ENCODE measurements at places on chromosomes 5 and 9. TPM values are rescaled to one million over a fixed set of nuclear protein-coding genes. Genes with fewer than 3 reads are reported as not detected.

The CDC14B gene
- polyA plus RNA-seq = 11.7 TPM

The FBP2 gene
- polyA plus RNA-seq = not detected

The GDF9 gene
- polyA plus RNA-seq = 0.28 TPM

The PALM2AKAP2 gene
- polyA plus RNA-seq = not detected

The GRIN3A gene
- 0.04 TPM for polyA plus RNA-seq

The GGTA1 gene
- polyA plus RNA-seq = not detected

The ENDOG gene
- 8.7 TPM for polyA plus RNA-seq

The FBXL7 gene
- polyA plus RNA-seq = 0.04 TPM

The SLC46A2 gene
- not detected for polyA plus RNA-seq

The FAM219A gene
- 0.21 TPM for polyA plus RNA-seq

The CCDC192 gene
- polyA plus RNA-seq = 0.20 TPM

The CAAP1 gene
- 27.5 TPM for polyA plus RNA-seq

The ORM1 gene
- not detected for polyA plus RNA-seq

The PCSK1 gene
- polyA plus RNA-seq = 0.24 TPM

The PLAA gene
- 42.4 TPM for polyA plus RNA-seq

The ZCCHC9 gene
- polyA plus RNA-seq = 27.5 TPM

The UNC13B gene
- 0.11 TPM for polyA plus RNA-seq

The NUTM2F gene
- polyA plus RNA-seq = not detected

The GTF3C5 gene
- polyA plus RNA-seq = 75.6 TPM

The MARCHF11 gene
- polyA plus RNA-seq = not detected

The DMRT2 gene
- polyA plus RNA-seq = not detected

The GNPDA1 gene
- 4.5 TPM for polyA plus RNA-seq

The LTC4S gene
- polyA plus RNA-seq = 1.3 TPM

The PCDHA1 gene
- polyA plus RNA-seq = not detected

The PCDHB2 gene
- polyA plus RNA-seq = not detected

The LOX gene
- polyA plus RNA-seq = 0.47 TPM

The PCDHGA2 gene
- polyA plus RNA-seq = 0.05 TPM

The CARTPT gene
- polyA plus RNA-seq = not detected

The TMEM174 gene
- not detected for polyA plus RNA-seq

The LCN15 gene
- polyA plus RNA-seq = 0.67 TPM

The HEMGN gene
- polyA plus RNA-seq = not detected

The FKTN gene
- 9.6 TPM for polyA plus RNA-seq

The HACD4 gene
- polyA plus RNA-seq = 4.8 TPM

The TMEM171 gene
- polyA plus RNA-seq = not detected

The PCDHGA1 gene
- not detected for polyA plus RNA-seq

The SAXO1 gene
- polyA plus RNA-seq = not detected

The CDH9 gene
- not detected for polyA plus RNA-seq

The PRPF4 gene
- 48.2 TPM for polyA plus RNA-seq

The FUT7 gene
- polyA plus RNA-seq = 0.62 TPM

The TXNDC8 gene
- polyA plus RNA-seq = not detected

The ANKRD18B gene
- not detected for polyA plus RNA-seq

The CCNI2 gene
- polyA plus RNA-seq = 3.6 TPM

The TMC1 gene
- not detected for polyA plus RNA-seq

The TRPM3 gene
- polyA plus RNA-seq = not detected

The MEIKIN gene
- not detected for polyA plus RNA-seq

The PRDM9 gene
- polyA plus RNA-seq = not detected

The FBN2 gene
- polyA plus RNA-seq = not detected

The PCA3 gene
- polyA plus RNA-seq = not detected

The SPACA9 gene
- polyA plus RNA-seq = 2.9 TPM

The PCDHGC5 gene
- 0.06 TPM for polyA plus RNA-seq

The HAVCR2 gene
- polyA plus RNA-seq = 6.0 TPM

The PCDHA10 gene
- not detected for polyA plus RNA-seq

The VLDLR gene
- polyA plus RNA-seq = 0.37 TPM

The WWC1 gene
- polyA plus RNA-seq = 0.67 TPM

The CDK7 gene
- 44.1 TPM for polyA plus RNA-seq

The PRSS3 gene
- polyA plus RNA-seq = not detected

The SVEP1 gene
- 0.01 TPM for polyA plus RNA-seq

The POU5F2 gene
- polyA plus RNA-seq = 0.37 TPM

The CACFD1 gene
- polyA plus RNA-seq = 0.98 TPM

The ADRA1B gene
- not detected for polyA plus RNA-seq

Measured in GM12878 (cell line).